ENCODE measurements at places on chromosomes 6 and 20.

DNA sequence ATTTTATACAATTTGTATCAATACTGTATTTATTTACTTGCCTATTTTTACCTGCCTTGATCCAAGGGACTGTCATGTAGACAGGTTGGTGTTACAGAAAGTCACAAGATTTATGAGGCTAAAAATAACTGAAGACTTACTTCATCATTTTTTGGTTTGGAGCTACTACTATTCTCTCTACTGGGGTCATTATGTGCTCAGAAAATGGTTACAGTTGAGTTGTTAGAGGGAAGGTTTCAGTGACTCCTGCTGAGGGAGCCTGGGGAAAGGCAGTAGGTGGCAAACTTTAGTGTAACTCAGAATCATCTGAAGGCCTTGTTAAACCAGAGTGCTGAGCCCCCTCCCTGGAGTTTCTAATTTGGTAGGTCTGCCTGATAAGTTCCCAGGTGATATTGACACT lies 118.8 kb downstream of the TINAG start:
- no peak for DNase-seq

DNA sequence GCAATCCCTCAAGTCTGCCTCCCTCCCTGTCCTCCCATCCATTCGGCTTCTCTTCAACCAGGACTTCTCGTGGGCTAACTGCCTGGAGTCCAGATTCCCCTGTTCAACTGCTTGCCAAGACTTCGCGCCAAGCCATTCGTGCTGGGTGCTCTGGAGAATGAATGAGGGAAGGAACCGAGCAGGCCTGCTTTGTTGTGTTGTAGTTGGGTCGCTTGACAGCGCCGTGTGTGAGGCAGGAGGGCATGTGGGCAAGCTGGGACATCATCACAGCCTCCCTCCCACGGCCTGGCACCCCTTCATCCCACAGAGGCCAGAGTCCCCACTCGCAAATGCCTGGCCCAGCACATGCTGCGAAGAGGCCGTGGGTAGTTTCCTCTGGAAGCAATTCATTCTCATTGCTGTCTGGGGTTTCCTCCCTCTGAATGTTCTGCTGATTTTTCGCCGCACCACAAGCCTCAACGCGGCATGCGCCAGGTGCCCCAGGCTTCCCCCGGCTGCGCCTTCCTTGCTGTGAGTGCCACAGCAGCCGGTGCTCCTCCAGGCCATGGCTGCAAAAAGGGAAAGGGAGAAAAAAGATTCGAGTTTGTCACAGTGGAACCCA lies 336.0 kb downstream of the QKI start:
- DNase-seq, result no peak

- DNase-seq, result no peak
Observed at GRCh38 chr20:51337126-51337805, 205.3 kb downstream of the NFATC2 start.

DNA sequence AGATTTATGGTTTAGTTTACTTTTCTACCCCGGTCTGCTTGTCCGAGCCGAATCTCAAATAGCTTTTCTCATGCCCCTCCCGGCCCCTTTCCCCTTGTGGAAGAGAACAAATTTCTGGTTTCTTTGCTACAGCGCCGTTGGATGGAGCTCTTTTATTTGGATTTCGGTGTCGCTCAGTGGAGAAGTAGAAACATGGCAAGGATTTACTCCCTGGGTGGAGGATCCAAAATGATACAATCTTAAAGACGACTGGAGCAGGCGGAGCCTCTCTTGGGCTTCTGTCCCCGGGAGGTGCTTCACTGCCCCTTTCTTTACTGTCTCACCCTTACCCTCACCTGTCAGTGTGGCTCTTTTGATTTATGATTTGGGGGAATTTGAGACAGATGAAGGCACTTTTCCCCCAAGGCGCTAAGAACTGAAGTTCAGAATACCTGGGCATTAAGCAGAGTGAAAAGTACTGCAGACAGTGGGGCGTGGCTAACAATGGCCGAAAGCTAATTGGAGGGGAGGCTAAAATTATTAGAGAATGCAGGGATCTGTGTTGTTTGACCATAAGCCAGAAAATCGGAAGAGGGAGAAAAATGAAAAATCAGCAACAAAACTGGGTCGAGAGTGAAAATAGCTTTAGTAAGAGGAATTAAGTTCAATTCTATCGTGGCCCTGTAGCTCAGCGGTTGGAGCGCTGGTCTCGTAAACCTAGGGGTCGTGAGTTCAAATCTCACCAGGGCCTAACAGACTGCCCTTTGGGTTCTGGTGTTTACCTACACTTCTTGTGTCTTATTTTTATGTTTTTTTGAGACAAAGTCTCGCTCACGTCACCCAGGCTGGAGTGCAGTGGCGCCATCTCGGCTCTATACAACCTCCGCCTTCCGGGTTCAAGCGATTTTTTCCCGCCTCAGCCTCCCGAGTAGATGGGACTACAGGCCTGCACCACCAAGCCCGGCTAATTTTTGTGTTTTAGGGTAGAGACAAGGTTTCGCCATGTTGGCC lies 145.1 kb upstream of the ZNF184 start:
- DNase-seq, result peak; percentile 90

GRCh38 chr20:57387945-57388371 lies 3.2 kb upstream of the RBM38 start:
- DNase-seq, result no peak

DNA sequence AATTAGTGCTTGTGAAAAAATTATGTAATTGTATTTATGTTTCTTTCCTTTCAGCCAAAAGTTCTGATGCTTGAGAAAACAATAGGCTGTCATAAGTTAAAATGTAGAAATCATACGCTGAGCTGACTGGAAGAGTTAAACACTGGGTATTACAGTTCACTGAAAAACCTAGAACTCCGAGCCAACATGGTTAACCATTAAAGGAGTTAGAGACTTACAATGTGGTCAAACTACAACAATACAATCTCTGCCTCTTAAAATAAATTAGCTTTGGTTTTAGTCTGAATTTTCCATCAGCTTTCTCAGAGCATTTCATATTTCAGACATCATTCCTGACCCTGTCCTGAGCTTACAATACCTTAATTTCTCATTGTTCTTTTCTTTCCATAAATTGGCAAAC lies 91.0 kb downstream of the COL12A1 start:
- no peak for DNase-seq

- peak; percentile 47 for DNase-seq
Observed at GRCh38 chr6:137944793-137945498, 77.9 kb downstream of the TNFAIP3 start.

- DNase-seq, result no peak
Observed at GRCh38 chr20:4318891-4319290, 303.5 kb upstream of the RNF24 start.

GRCh38 chr6:67629258-67629657 lies 1005.8 kb upstream of the ADGRB3 start:
- DNase-seq, result peak; percentile 62

- no peak for DNase-seq
Observed at GRCh38 chr20:49319208-49319809, 41.5 kb upstream of the ZNFX1 start.

- DNase-seq, result no peak
Observed at GRCh38 chr6:16241321-16241689, 2.9 kb downstream of the GMPR start.

- DNase-seq, result no peak
Observed at GRCh38 chr6:159676890-159677505, 16.0 kb downstream of the SOD2 start.

DNA sequence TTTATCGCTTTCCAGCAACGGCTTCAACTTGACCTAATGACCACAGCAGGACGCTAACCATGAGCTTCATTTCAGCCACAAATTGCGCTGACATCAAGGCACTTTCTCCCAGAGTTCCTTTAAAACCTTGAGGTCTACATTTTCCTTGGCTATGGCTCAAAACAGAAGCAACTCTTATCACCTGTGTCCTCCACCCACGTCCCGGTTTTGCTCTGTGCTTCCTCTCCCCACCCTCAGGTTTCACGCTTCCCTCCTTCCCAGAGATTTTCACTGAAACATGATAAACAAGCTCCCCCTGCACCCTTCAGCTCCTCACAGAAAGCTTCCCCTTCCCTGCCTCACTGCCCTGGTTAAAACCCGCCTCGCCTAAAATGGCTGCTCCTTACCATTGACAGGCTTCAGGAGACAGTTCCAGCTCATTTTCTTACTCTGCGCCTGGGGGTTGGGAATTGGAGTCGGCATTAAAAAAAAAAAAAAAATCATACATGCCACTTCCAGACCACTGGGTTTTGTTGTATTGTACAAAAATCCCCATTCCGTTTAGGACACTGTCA lies 229.5 kb downstream of the UBE3D start:
- DNase-seq, result peak; percentile 11

DNA sequence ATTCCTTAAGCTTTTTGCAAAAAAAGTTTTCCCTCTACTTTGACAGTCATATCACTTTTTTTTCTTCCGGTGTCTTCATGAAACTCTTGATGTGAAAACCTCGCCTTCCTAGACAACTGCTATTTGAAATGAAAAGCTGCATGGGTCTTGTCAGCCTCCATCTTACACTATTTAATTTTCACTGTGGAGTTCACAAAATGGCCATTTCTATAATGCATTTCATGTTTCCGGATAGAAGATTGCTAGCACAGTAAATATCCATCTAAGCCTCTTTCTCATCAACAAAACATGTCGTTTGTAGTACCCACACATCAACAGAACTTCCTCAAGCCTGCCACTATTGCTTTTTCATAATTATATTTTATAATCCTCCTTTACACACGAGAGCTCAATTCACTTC lies 204.9 kb upstream of the ID4 start:
- no peak for DNase-seq

DNA sequence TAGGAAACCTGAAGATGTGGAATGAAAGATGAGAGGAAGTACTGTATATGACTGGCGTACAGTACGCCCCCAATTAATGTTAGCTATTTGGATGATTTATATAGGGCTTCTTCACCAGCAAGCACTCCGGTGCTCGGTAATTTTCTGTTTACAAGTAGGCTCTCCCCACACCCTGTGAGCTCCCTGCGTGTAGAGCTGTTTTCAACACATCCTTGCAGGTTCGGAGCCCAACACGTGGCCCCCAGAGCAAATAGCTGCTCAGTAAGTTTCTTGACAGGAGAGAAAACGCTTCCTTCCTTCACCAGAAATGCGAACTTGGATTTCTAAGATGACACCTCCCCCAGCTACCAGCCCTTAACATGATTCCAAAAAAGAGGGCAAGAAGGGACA lies 1.2 kb upstream of the RAB22A start:
- no peak for DNase-seq

DNA sequence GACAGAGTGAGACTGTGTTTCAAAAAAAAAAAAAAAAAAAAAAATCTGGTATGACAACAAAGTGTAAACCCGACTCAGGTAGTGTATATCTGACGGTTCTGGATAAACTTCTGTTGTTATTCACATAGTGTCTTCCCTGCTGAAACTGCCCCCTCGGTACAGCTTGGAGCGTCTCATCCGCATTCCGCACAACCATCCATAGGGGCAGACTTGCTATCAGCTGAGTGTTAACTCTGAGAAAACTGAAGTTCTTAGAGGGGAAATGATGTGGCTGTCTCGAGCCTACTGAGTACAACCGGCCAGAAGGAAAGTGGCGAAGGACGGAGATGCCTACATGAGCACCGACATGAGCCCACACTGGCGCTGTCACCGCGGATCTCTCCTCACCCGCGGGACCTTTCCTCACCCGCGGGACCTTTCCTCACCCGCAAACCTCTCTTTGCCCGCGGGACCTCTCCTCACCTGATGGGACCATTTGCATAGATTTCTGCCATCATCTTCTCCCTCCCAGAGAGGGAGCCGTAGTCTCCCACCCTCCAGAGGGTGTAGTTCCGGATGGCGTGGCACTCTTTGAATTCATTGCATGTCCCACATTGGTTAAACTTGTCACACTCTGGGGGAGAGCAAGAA lies 9.8 kb downstream of the CTSZ start:
- no peak for DNase-seq

DNA sequence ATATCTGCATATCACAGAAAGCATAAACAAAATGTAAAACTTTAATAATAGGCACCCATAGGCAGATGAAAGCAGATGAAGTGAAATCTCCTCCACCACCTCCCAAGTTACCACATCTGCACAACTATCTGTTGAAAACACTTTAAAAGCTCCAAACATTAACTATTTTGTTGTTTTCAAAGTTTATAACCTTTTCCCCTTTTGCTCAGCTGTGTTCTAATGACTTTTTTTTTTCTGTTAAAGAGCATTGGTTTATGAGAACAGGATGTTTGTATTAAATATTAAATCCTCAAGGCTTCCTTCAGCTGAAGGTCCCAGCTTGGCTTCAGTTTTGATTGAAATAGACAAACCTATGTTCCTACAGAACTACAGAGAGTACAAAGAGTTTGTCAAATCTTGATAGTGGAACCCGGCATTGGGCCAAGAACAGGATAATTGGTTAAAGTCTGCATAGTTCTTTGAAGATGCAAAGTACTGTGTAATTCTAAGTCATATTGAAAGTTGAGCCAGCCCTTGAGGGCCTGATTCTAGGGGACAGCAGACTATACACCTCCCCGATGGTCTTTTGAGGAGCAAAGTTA lies 255.1 kb upstream of the JAG1 start:
- DNase-seq, result no peak

- DNase-seq, result no peak
Observed at GRCh38 chr6:154170106-154170505, 131.1 kb downstream of the OPRM1 start.

DNA sequence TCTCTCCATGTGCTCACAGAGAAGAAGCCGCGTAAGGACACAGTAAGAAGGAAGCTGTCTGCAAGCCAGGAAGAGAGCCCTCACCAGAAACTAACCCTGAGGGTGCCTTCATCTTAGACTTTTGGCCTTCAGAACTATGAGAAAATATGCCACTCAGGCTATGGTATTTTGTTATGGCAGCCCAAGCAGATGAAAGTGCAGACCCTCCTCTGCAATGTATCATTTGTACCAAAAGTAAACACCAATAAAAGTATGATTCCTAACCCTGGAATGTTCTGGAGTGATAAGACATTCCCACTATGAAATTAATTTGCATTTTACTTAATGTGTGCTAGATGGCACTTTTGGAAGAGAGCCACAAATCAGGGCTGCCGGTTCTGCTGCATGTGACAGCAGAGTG lies 594.3 kb downstream of the UTRN start:
- DNase-seq, result no peak

- no peak for DNase-seq
Observed at GRCh38 chr6:133399426-133399825, 158.3 kb downstream of the EYA4 start.

DNA sequence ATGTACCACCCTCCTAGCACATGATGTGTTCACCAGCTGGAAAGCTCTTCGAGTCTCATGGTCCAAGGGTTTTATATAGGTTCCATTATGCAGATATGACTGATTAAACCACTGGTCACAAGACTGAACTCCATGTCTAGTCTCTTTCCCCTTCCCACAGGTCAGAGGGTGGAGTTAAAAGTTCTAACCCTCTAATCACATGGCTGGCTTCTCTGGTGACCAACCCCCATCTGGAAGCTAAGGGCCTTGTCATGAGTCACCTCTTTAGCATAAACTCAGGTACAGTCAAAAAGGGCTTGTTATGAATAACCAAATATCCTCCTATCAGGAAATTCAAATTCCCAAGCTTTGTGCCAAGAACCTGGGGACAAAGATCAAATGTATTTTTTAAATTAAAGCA lies 52.0 kb upstream of the KLHL31 start:
- DNase-seq, result peak; percentile 57

GRCh38 chr6:85287654-85288053 lies 162.2 kb upstream of the NT5E start:
- no peak for DNase-seq
